CD4-positive, CD25-positive, alpha-beta regulatory T cell (primary cell): ENCODE measurements at places on chromosomes 11 and 22. TPM values are rescaled to one million over a fixed set of nuclear protein-coding genes. Genes with fewer than 3 reads are reported as not detected.
A peak's percentile ranks its signal among the peaks of the same experiment; 100 is the strongest.

BEST1 gene
- polyA plus RNA-seq: 1.5 TPM

SLC22A6 gene
- not detected for polyA plus RNA-seq

FZD4 gene
- polyA plus RNA-seq: not detected

TRIM29 gene
- not detected for polyA plus RNA-seq

GNAZ gene
- 0.06 TPM for polyA plus RNA-seq

ZBTB16 gene
- polyA plus RNA-seq: 28.1 TPM

SEZ6L gene
- not detected for polyA plus RNA-seq

CREB3L1 gene
- polyA plus RNA-seq: not detected

DNA sequence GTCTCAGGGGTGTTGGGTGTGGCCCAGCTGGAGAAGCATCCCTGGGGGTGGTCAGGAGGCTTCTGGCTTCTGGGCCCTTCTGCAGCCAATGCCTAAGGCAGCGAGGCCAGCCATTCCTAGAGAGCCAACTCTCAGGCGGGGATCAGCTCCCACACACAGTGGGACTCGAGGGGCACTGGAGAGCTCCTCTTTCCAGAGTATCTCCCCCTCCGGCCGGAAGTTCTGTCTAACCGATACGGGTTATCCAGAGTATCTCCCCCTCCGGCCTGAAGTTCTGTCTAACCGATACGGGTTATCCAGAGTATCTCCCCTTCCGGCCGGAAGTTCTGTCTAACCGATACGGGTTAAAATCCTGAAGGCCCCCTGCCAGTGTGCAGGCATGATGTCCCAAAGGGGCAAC lies 71.2 kb upstream of the B3GAT1 start:
- DNase-seq: no peak

DNA sequence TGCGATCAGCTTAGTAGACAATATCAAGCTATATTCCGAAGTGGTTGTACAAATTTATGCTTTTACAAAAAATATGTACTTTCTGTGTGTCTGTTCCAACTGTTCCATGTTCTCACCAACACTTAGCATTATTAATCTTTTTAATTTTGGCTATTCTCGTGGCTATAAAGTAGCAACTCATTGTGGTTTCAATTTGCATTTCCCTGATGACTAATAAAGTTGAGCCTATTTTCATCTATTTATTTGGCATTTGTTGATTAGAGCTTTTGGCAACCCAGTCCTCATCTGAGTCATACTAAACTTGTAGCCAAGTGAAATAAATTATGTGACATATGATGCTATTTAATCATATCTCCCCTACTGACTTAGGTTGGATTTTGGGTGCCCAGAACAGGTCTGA lies 115.9 kb downstream of the FBXO7 start:
- DNase-seq: no peak

DNA sequence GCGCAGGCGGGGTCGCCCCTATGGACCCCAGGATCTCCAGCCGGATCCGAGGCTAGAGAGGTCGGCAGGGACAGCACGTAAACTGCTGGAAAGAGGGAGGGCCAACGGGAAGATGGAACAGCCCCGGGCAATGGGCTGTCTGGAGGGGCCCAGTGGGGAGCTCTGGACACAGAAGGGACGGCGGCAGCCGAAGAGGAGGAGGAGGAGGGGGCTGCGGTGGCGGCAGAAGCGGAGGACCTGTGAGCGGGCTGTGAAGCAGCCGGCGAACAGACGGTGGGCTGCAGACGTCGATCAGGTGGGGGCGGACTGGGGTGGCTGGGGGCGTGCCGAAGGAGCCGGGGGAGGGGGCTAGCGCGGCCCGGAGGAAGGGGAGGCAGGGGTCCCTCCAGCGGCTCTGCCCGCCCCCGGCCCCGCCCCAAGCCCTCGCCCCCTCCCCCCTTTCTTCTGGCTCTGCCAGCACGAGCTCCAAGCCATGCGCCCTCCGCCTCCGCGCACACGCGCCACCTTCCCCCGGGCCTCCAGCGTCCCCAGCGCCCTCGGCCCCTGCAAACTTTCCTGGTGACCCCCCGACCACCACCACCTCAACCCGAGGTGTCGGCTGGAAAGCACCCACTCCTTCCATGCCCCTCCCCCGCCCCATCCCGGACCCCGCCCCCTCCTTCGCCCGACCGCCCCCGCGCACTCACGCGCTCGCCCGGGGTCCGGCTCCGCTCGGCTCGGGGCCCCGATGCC lies 432 bp downstream of the TNKS1BP1 start:
- DNase-seq: no peak

- DNase-seq: no peak
These were observed 24.4 kb downstream of the SERGEF start for GRCh38 chr11:17988465-17988864.

- peak; percentile 90 for DNase-seq
These were observed 7.3 kb upstream of the NCF4 start for GRCh38 chr22:36853407-36854099.

- DNase-seq: no peak
These were observed 48.8 kb downstream of the ARHGAP32 start for GRCh38 chr11:129143335-129143734.

GRCh38 chr11:13826505-13827278 lies 135.8 kb upstream of the SPON1 start:
- DNase-seq: no peak

- DNase-seq: no peak
These were observed 22.5 kb downstream of the GAS2 start for GRCh38 chr11:22688914-22689313.

DNA sequence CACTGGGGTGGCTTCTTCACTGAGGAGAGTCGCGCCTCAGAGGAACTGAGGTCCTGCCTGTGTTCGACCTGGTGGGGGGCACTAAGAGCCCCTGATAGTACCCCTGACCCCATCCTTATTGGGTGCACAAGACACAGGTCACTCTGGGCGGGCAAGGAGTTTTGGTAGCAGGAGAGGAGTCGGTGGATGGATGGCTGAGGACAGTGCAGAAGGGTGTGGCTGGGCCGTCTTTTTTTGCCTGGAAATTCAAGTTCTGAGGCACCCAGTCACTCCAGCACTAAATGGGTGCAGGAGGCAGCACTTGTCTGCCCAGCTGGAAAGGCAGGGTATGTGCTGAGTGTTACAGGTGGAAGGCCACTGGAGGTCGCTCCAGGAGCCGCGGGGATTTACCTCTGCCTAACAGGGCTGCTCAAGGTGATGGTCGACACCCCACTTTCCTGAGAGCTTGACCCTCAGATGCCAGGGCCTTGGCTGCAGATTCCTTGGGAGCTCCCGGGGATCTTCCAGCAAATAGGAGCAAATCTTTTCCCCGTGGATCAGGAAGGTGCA lies 960 bp downstream of the TSSC4 start:
- DNase-seq: no peak

- DNase-seq: no peak
These were observed 127.7 kb downstream of the BRD1 start for GRCh38 chr22:49699928-49700498.

DNA sequence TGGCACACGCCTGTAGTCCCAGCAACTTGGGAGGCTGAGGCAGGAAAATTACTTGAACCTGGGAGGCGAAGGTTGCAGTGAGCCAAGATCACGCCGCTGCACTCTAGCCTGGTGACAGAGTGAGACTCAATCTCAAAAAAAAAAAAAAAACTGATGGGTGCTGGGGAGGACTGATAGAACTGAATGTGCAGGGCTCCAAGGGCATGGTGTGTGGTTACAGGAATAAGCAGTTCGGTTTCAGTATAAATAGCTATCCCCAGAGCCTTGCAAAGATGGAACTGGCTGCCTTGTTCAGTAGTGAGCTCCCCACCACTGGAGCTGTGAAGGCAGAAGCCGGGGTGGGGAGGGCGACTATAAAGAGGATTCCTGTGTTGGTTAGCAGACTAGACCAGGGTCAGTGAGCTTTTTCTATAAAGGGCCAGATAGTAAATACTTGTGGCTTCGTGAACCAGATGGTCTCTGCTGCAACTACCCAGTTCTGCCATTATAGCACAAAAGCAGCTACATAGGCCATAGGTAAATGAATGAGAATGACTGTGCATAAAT lies 5.9 kb downstream of the TOM1 start:
- DNase-seq: no peak

DNA sequence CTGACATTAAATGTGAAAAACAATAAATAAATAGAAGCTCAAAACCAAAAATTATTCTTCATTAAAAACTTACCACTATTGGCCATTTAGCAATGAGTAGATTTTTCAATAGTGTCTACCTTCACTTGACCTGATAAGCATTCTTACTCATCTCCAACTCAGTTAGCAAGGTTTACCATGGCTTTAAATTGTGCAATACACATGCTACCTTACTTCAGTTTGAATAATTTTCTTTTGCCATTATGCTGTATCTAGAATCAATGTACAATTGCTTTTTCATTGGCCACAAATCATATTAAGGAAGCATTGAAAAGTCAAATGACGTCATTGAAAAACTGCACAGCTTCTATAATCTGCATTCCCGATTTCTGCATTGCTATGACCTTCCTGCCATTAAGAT lies 64.9 kb downstream of the SVIP start:
- no peak for DNase-seq

GRCh38 chr11:58905721-58906547 lies 33.4 kb upstream of the GLYATL1 start:
- no peak for DNase-seq
